ENCODE measurements at places on chromosomes 6 and 20.

GRCh38 chr6:147000545-147001488, 203.4 kb upstream of the STXBP5 start:
- DNase-seq, result no peak

GRCh38 chr6:134272374-134272773, 45.5 kb downstream of the SGK1 start:
- no peak for DNase-seq

DNA sequence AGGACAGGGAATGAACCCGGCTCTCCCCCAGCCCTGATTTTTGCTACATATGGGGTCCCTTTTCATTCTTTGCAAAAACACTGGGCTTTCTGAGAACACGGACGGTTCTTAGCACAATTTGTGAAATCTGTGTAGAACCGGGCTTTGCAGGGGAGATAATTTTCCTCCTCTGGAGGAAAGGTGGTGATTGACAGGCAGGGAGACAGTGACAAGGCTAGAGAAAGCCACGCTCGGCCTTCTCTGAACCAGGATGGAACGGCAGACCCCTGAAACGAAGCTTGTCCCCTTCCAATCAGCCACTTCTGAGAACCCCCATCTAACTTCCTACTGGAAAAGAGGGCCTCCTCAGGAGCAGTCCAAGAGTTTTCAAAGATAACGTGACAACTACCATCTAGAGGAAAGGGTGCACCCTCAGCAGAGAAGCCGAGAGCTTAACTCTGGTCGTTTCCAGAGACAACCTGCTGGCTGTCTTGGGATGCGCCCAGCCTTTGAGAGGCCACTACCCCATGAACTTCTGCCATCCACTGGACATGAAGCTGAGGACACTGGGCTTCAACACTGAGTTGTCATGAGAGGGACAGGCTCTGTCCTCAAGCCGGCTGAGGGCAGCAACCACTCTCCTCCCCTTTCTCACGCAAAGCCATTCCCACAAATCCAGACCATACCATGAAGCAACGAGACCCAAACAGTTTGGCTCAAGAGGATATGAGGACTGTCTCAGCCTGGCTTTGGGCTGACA, 28.8 kb upstream of the ZBP1 start:
- DNase-seq, result no peak

- peak; percentile 85 for DNase-seq
Measured at GRCh38 chr6:110874880-110875547, 429 bp downstream of the AMD1 start.

DNA sequence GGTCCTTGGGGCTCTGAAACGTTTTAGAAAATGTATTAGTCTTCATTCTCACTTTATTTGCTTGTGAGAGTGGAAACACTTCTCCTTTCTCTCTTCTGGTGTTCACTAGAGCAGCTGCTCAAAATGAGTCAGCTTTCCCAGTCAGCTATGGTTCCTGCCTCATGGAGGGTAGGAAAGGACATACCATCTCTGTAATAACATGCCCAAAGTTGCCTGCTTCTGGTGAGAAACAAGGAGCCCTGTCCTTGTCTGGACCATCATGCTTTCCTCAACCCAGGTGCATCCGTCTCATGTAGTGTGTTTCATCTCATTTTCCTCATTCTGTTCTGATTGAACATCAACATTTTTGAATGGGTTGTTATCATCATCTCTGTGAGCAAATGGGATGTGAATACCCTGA, 17.1 kb upstream of the TINAG start:
- no peak for DNase-seq

GRCh38 chr6:115055579-115055978, 712.8 kb upstream of the HS3ST5 start:
- no peak for DNase-seq

DNA sequence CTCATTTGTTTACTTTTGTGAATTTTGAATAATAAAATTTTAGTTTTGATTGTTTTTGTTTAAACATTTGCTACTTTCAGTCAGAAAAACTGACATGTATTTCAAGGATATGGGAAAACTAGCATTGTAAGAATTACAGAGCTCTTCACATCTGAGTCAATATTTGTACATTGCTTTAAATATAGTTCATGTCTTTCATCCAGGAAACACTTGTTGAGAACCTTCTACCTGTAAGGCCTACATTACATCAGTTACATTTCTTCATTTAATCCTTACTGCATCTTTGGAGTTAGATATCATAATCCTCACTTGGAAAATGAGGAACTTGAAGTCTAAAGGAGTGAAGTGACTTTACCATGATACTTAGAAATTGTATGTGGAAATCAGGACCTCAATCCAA, 242.9 kb downstream of the KCNQ5 start:
- no peak for DNase-seq

DNA sequence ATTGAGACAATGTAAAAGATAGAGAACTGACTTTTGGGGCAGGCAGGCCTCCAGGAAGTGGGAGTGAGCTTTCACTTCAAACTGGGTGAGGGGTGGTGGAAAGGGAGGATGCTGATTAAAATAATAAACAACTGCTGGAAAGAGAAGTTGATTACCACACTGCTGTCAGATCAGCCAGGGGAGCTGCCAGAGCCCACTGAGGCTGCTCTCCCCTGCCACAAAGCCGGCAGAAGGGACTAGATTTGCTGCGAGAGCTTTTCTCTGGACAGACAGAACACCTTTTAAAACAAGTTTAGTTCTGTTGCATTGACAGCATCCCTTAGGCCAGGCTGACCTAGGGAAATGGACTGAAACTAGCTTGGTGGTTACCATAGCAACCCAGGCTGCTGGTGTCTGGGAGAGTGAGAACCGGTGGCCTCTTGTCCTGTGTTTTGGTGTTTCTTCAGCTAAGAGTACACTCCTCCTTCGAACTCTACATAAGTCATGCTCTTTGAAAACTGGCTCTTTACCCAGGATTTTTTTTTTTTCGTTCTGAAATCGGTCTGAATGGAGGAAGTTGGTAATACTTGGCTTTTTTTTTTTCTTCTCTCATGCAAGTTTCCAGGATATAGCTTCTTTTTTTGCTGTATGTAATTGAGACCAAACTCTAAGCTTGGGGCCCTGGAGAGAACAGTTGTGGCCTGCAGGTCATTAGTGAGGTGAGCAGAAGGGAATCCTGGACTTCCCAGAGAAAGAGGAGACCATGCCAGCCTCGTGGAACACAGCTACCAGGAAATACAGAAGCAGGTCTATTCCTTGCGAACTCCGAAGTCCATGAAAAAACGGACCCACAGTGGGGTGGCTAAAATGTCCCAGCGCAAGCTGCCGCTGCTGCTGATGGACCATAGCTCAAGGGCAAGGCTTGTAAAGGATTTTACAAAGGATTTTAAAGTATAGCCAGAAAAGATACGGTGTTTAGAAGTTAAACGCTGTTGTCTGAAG, 374.4 kb downstream of the UTRN start:
- DNase-seq, result no peak

- DNase-seq, result peak; percentile 84
Measured at GRCh38 chr6:166997768-166998255, 1.4 kb upstream of the CEP43 start.

GRCh38 chr6:11878735-11879134, 100.1 kb upstream of the ADTRP start:
- no peak for DNase-seq

GRCh38 chr6:57257911-57258541, 35.9 kb upstream of the RAB23 start:
- DNase-seq, result no peak

DNA sequence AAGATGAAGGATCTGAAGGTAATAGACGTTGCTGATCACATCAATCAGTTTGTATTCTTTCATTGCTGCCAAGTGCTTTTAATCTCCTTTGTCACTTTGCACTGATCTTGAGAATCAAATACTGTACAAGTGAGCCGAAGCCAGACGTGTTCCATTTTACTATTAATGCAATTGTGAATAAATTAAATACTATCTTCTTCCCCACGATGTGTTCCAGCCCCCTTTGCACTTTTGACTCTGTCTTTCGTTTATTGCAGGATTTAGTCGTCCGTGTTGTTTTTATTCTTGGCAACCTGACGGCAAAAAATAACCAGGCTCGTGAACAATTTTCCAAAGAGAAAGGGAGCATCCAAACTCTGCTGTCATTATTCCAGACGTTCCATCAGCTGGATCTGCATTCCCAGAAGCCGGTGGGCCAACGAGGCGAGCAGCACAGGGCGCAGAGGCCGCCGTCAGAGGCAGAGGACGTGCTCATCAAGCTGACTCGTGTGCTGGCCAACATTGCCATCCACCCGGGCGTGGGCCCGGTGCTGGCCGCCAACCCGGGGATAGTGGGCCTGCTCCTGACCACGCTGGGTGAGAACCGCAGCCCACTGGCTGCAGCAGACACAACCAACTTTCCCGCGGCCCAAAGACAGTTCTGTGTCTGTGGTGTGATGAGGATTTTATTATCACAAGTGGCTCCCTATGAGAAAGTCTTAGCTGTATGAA, 104.7 kb downstream of the ARMC2 start:
- DNase-seq, result no peak

DNA sequence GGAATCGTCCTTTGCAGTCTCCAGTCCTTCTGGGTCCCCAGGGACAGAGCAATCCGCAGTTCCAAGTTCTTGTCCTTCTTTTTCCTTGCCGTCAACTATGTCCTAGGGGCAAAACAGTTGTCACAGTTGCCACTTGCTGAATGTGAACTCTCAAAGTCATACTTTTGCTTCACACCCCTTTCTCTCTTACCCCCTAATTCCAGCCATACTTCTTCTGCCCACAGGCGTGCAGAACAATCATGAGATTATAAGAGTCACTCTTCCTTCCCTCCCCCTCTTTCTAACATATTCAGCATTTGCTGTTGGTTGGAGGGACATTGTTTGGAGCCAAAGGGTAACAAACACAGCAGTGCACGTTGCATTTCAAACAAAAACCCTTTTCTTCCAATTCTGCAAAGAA, 74.4 kb downstream of the BCAS1 start:
- DNase-seq, result no peak

Measured in posterior vena cava (tissue), 2 donors.